NCI-H1694 treated with DMSO at 0.1 percent for 48 hours (cell line): ENCODE measurements at places on chromosomes 11 and 22.

- no peak for DNase-seq
These were observed 100.0 kb downstream of the TMEM135 start for GRCh38 chr11:87137711-87138110.

- no peak for DNase-seq
These were observed 59.5 kb downstream of the CDKN1C start for GRCh38 chr11:2825889-2826678.

DNA sequence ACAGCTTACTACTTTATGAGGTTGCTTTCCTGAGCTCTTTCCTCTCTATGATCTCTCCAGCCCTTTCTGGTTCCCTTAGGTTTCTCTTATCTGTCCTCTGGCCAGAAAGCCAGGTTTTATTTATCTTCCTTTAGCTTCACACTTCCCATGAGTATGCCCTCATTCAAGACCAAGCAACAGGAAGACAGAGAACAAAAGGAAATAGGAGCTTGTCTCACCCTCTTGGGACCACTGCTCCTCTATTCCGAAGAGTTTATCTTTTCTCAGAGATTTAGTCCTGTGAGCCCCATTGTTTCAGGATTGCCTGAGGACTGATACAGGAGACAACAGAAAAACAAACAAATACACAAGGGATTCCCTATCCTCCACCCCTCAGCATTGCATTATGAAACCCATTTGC lies 62.4 kb upstream of the CCDC179 start:
- no peak for DNase-seq

DNA sequence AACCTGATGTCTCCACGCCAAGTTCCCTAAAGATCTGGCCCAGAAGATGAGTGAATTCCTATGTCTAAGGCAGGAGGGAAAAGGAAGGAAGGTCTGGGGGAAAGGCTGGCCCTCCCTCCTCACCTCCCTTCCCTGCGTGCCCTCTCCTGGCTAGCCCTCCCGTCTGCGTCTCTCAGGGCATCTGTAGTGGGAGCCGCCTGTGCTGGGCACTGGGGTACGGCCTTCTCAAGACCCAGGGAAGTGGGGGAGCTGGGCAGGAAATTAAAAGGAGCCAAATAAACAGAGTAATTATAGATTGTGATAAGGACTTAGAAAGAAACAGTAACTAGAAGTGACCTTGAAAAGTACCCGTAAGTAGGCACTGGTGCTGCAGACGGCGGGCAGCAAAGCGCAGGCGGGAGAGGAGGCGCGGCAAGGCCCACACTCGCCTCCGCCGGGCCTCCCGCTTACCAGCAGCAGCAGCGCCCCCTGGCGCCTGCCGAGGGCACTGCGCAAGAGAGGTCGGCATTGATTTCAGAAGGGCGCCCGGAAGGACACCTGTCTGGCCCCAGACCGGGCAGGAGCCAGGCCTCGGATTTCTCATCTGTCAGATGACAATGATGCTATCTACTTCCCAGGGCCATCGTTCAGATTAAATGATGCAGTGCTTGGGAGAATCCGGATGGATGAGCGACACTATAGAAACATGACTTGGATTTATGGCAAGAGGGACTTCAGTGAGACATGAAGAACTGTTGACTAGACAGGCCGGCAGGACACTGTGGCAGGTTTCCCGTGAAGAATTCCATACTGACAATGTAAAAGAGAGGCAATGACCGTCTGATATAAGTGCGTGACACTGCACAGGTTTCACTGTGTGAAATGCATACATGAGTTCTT lies 7.3 kb downstream of the KCNJ1 start:
- no peak for DNase-seq

GRCh38 chr22:31789803-31790202 lies 36.0 kb downstream of the DEPDC5 start:
- DNase-seq = no peak

DNA sequence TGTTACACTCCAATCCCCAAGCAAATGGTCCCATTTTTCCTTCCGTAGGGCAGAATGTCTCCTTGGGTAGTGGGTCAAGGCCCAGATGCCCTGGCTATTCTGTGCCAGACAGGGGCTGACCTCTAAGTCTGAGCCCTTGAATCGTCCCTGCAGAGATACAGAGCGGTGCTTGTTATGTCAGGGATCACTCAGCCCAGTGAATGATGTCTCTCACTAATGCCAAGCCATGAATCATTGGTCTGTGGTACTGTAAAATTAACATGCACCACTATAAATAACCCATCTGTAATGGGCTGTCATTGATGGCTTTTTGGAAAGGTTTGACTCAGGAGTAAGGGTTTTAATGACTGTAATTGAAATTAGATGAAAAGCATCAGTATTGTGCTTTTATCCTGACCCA lies 35.3 kb upstream of the KIRREL3 start:
- no peak for DNase-seq

DNA sequence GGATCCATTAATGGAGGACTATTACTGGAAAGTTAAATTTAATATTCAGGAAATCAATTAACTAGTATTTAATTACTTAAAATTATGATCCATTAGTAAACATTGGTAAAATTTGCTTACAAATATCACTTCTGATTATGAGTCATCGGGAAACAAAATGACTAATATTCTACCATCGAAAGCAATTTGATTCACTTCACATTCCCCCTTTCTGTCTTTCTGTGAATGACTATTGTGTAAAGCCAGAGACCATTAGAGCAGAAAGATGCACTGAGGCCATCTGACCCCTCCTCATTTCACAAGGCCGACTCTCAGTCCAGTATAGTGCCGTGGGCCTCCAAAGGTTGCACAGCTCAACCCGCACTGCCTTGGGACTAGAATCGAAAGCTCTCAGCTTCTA lies 619.0 kb downstream of the OPCML start:
- no peak for DNase-seq

- DNase-seq = no peak
These were observed 42.1 kb downstream of the PAK1 start for GRCh38 chr11:77431813-77432212.

- no peak for DNase-seq
These were observed 17.1 kb downstream of the OR6Q1 start for GRCh38 chr11:58047818-58048217.

- DNase-seq = no peak
These were observed 573.6 kb downstream of the BUD13 start for GRCh38 chr11:116199182-116199581.

DNA sequence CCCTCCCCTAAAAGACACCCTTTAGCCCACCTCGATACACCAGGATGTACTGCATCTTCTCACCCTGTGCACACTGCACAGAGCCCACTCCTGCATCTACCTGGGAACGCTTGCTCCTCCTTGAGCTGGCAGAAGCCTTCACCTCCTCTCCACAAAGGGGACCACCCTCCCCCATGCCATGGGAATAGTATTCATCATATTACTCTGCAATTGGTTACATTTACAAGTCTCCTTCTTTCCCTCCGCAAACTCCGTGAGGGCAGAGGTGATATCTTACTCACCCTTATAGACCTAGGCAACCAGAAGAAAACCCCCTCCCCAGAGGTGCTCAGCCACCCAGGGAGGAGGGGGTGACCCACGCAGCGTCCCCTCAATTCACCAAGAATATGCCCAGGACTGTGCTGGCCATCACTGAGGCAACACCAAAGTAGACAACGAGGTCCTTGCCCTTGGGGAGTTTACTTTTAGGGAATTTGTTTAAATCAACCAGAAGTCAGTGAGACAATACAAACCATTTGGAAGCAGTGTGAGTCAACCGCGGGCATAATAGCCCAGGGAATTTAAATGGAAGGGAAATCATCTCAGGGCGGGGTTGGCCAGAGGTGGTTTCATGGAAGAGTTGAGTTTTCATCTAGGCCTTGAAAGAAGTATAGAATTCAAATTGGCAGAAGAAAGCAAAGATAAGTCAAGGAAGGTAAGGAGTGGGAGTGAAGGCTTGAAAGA lies 214.5 kb downstream of the BARX2 start:
- DNase-seq = no peak

DNA sequence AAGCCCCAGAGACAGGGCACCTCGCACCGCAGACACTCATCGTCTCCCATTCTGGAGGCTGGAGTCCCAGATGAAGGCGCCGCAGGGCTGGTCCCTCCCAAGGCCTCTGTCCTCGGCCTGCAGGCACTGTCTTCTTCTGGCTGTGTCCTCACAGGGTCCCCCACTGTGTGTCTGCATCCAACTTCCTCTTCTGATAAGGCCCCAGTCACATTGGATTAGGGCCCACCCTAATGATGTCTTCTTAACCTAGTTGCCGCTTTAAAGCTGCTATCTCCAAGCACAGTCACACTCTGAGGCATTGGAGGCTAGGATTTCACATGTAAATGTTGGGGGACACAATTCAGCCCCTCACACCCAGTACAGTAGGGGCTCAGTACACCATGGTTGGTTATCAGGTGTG lies 48.9 kb downstream of the DHCR7 start:
- DNase-seq = no peak

DNA sequence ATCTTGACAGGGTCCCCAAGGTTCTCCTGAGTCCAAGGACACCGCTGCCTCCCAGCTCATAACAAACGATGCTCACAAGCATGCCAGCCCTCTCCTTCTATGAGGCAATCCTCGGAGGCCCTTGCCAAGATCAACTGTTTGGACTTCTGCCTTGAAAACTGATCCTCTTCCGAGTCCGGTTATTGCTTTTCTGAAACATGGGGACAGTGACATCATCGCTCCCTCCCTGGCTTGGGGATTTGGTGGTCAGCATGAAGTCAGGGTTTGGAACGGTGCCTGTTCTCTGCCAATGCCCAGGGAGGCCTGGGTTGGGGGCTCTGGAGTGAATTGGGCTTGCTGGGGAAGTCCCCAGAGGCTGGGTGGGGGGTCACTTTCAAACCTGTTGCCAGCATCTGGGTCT lies 149.3 kb downstream of the FBXO7 start:
- DNase-seq = no peak

- DNase-seq = no peak
These were observed 837 bp upstream of the PLAAT5 start for GRCh38 chr11:63491636-63492372.

DNA sequence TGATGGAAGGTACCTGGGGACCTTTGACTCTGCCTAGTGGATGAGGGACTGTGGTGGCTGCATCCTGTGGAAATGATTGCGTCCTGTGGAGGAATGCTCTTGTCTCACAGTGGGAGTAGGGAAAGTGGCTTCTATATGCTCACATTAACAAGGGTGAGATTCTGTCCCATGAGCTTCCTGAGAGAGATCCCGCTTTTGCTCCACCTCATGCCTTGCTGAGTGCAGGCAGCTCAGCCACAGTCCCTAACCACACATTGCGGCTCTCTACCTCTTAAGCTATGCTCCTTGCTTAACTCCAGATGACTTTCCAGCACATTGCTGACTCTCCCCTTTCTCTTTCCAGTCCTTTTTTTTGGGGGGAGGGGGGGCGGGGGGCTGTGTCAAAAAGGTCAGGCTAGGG lies 45.0 kb downstream of the TEAD1 start:
- no peak for DNase-seq

DNA sequence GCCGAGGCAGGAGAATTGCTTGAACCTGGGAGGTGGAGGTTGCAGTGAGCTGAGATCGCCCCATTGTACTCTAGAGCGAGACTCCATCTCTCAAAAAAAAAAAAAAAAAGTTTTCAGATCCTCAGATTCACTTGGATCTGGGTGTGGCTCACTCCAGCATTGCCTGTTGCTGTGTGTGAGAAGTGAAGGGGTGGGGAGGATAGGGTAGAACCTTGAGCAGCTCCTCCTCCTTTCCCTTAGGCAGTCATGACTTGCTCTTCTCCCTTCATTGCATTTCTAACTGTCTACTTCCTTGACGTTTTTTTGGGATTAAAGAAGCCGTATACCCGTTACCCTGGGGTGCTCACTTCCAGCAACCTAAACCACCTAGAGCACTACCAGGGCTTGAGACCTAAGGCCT lies 63.1 kb upstream of the YWHAH start:
- no peak for DNase-seq

- DNase-seq = no peak
These were observed 68.3 kb upstream of the MYOD1 start for GRCh38 chr11:17651061-17651460.

DNA sequence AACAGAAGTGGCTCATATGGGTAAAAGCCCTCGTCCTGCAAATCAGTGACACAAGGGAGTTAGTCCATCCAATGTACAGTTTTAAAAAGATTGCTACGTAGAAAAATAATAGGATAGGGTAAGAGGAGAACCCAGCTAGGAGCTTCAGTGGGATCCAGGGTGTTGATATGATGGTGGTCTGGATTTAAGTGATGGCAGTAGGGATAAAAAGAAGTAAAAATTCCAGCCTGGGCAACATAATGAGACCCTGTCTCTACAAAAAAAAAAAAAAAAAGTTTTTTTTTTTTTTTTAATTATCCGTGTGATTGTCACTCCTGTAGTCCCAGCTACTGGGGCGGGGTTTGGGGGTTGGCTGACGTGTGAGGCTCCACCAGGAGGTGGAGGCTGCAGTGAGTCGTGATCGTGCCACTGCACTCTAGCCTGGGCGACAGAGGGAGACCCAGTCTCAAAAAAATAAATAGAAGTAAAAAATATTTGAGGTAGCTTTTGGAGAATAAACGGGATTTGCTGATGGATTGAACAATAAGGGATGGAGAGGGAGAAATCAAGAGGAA lies 7.0 kb upstream of the L3MBTL2 start:
- DNase-seq = peak; percentile 45

DNA sequence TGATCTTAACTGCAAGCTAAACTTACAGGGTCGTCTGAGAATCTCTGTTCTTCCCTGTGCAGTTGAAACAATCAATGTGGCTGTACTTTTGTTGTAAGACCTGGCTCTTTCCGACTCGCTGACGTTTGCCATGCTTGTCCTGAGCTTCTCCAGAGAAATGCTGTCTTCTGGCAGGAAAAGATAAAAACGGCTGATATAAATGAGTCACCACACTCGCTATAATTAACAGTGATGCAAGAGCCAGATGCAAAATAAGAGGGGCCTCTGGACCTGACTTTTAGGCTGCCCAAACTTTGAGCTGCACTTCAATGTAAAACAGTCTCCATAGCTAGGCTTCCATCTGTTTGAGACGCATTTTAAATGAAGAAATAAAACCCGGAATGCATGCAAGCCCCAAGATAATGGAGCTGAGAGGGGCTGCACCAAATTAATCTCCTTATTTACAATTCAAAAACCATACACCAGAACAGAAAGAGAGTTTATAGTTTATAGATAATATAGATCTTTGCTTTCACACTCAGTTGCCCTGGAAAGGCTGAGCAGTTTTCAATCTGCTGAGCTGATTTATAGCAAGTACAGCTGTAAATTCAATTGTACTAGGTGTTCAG lies 48.5 kb downstream of the WT1 start:
- no peak for DNase-seq

DNA sequence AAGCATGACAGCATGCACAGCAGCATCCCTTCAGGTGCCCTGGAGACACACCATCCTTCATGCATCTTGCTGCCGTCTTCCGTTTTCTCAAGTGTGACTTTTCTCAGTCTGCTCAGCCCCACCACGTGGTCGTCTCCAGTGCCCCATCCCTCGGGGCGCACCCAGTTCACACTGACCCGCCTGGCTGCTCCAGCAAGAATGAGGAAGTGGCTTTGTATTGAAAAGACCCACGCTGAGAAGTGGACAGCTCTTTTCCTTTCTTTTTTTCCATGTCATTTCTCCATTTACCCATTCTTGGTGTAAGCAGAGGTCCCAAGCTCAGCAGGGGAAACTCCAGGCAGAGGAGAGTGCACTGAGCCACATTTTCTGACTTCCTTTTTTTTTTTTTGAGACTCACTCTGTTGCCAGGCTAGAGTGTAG lies 14.5 kb downstream of the SERPINH1 start:
- DNase-seq = no peak

- no peak for DNase-seq
These were observed 12.5 kb downstream of the QSER1 start for GRCh38 chr11:32905028-32905667.

- no peak for DNase-seq
These were observed 86.4 kb upstream of the WNT11 start for GRCh38 chr11:76292583-76293188.

GRCh38 chr11:46331282-46331984 lies 15.8 kb upstream of the DGKZ start:
- DNase-seq = no peak
